Stimulated activated CD4-positive, alpha-beta T cell treated with anti-CD3 and anti-CD28 coated beads, Interleukin-12 subunit alpha, Interleukin-12 subunit beta, amount 100 ng/mL, for 4 hours (primary cell): ENCODE measurements at places on chromosomes 2 and 18.

DNA sequence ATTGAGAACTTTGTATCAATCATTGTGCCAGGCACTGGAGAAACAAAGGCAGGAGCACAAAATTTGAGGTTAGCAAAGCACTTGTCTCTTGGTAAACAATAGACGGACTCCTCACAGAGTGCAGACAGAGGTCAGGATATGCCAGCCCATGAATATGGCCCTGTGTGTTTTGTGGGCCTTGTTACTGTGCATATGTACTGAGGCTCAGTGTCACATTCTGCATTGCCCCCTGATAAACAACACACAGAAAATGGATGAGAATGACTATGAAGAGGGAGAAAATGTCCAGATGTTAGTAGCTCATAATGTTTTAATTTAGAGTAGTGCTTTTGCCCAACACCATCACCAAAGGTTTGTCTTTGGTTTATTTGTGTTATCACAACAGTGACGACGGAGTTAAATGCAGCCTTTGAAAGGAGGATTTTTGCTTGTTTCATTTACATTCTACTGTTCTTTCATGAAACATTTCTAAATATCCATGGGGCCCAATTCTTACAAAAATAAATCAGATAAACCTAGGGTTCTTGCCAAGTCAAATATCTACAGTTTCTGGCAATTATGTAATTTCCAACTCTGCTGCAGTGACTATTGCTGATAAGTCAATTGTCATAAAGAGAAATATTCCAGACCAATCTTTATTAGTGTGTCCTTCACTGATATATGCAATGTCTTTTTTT lies 14.6 kb upstream of the NT5C1B start:
- DNase-seq, result no peak

- no peak for DNase-seq
Observed at GRCh38 chr2:71688530-71688929, 235.2 kb downstream of the DYSF start.

GRCh38 chr2:143686585-143687164 lies 557.5 kb downstream of the ARHGAP15 start:
- DNase-seq, result no peak

DNA sequence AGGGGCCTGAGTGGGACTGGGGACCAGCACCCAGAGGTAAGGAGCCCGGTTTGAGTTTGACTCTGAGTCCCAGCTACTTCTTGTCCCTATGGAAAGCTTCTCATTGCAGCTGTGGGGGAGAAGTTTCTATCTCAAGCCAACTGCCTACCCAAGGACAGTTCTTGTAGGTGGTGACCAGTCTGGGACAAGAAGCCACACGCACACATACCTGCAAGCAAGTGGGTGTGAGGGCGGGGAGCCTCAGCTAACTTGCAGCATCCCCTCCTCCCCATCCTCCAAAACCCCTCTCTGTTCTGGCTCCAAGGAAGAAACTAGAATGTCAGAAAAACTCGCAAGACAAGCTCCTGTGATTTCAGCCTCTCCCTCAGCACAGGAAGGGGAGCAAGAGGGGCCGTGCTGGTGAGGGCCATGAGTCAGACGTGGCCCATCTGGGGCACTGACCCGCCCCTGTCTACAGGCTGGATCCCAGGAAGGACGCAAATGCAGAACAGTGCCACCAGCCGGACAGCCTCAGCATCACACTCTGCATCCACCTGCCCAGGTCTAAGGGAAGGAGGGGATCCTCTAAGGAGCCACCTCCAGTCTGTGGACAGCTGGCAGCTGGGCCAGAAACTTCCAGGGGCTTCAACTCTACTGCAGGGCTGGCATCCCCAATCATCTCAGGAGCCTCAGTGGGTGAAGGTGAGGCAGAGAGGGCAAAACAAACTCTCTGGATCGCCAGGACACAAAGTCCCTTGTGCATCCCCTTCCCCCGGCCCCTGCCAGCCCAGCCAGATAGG lies 103.4 kb downstream of the TNS1 start:
- no peak for DNase-seq

DNA sequence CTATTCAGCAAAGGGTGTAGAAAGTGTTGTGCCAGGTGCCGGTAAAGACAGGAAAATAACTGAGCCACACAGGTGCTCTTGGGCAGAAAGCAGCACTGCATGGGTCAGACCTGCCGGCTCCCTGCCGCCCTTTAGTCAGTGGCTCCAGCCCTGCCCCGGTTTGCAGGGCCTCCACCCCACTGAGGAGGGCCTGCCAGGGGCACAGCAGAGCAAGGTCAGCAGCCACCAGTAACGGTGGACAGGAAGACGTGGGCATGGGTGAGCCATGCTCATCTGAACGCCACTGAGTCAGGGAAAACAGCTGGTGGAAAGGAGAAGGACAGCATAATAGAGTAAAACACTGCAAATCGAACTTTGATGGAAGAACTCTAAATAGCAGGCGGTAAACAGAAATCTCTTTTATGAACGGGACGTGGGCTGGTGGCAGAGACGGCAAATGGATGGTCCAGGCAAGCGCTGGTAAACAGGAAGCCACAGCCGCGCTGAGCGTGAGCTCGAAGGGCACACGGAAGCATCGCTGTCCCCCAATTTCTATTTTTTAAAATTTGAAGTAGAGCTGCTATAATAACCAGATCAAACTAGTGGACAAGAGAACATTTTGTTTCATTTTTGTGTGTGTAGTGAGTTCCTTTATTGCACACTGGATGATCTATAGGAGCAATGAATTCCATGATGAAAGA lies 141.8 kb upstream of the ALKAL2 start:
- no peak for DNase-seq

DNA sequence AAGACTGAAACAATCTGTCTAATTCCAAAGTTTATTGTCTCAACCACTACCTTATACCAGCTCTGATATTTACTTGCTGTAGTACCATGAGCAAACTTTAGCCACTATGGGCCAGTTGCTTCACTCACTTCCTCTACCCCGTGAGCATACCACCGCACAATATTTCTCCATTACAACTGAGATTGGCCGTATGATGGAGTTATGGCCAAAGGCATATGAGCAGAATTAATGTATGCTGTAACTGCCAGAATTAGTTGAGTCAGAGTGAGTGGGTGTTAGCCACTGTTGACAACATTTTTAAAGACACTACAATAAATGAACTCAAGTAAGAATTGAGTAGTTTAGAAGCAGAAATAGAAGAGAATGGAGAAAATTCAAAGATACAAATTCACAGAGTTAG lies 69.7 kb downstream of the LRATD1 start:
- DNase-seq, result no peak

DNA sequence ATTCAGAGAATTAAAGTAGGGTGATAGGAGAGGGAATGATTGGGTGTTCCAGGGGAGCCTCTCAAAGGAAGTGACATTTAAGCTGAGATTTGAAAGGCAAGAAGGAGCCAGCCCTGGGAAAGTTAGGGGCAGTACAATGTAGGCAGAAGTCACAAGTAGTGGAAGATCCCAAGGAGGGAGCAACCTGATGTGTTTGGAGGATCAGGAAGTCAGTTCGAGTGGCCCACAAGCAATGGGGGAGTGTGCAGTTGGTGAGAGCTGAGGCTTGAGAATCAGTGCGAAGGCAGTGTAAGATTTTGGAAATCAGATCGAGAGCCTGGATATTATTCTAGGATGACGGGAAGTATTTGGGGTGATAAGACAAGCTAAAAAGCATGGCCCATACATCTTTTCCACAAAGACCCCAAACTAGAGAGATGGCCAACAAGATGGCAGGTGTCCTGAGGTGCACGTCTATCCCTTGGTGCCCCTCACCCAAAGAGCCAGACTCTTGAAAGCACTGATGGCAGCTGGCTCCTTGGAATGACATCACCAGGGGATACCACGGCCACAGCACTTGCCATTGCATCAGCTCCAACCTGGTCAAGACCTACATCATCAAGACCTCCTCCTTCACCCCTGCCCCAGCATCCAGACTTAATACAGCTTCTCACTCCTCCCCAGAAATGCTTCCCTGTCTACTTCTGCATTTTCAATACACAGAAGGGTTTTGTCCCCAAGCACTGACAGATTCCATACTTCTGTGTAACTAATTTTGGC lies 127.3 kb downstream of the BCL2 start:
- no peak for DNase-seq

- no peak for DNase-seq
Observed at GRCh38 chr2:142914507-142915313, 37.2 kb downstream of the KYNU start.

- no peak for DNase-seq
Observed at GRCh38 chr2:85584354-85584856, at the start of gene VAMP5. TSS of gene VAMP5 (plus strand) at chr2:85584431. CDS start at chr2:85584491, 60 bp downstream.

DNA sequence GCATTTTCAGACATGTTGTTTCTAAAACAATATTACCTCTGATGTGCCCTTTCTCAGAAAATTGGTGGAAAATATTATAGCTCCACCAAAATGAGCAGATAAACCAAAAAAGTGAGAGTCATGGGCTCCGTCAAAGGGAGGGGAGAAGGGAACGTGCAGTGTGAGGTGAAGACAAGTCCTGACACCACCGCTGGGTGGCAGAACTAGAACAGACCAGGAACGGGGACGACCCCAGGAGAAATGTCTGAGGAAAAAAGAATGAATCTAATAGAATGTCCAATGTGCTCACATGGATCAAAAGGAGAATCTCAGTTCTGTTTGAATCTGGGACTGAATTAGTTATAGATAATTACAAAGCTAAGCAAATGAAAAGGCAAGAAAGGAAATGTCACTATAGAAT lies 22.6 kb upstream of the BCL2 start:
- DNase-seq, result no peak

DNA sequence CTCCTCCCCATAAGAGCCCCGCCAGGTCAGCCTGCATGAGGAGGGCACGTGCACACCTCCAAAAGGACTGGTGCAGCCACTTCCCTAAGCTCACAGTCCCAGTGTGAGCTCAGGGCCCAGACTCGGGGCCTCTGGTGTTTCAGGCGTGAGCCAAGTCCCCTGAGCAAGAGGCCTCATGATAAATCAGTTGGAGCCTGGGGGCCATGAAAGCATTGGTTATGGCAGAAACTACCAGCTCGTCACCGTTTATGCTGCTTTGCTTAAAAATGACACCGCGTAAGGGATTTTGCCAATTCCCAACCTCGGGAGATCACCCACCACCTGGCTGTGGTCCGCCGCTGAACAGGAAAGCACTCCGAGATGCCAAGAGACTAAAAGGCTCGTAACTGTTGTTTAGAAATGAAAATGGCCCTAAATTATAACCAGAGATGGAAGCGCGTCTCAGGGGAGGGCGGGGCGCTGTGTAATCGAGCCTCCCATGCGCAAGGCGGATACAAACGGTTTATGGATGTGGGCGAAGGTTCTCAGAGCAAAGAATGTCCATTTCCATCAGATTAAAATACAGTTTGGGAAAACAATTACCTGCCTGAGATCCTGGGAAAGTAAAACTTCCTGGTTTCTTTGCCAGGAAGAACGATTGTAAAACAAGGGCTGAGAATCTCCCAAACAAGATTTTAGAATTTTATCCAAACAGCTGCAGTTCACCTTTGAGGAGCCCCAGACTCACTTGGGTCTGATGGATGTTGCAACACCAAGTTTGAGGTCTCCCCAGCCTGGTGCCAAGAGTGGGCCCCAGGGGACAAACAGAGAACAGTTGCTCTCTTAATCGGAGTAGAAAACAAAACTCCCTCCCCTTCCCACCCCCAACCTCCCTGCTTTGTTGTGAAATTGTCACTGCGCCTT lies 141.4 kb downstream of the BCL2 start:
- no peak for DNase-seq

DNA sequence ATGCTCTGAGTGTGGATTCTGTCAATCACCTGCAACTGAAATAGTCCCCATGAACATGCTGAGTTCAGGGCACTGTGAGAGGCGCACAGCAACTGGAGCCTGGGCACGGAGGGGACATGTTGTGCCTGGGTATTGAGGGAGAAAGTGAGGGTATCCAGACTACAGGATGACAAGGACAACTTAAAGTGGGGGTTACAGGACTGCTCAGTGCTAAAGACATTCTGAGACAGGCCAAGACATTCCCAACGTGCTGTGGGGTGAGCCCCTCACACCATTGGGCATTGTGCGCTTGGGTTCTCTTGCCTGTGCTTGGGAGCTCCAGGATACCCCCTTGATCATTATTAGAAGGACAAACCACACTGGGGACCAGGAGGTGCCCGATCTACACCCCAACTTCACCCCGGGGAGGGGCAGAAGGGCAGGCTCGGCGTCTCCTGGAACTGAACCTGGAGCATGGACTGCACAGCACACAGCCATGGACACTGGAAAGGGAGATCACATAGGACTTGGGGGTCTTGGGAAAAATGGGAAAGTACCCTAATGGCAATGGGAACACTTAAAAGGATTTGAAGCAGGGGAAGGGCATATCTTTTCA lies 72.5 kb upstream of the HDAC4 start:
- no peak for DNase-seq

GRCh38 chr2:204655101-204655500 lies 109.8 kb downstream of the PARD3B start:
- no peak for DNase-seq

- DNase-seq, result no peak
Observed at GRCh38 chr2:50345701-50346591, 686.0 kb downstream of the NRXN1 start.

- no peak for DNase-seq
Observed at GRCh38 chr2:29697715-29698114, 223.7 kb downstream of the ALK start.

DNA sequence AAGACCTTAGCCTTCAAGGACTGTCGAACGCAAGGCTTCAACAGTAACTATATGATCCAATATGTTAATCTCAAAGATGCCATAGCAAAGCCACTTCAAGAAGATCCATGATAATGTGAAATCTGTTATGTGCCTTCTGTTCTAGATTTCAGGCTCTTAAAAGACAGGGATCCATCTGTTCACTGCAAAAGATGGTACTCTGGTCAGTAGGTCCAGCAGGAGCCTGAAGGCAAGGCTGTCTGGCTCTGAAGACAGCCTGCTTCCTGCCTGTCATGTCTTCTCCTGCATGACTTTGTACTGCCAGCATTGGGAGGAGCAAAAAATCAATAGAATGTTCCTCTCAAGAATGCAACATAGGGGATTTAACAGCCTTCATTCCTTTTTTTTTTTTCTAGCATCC lies 270.8 kb upstream of the PARD3B start:
- DNase-seq, result no peak

- no peak for DNase-seq
Observed at GRCh38 chr2:219871351-219871750, 243.9 kb downstream of the SLC4A3 start.
